ENCODE measurements at places on chromosomes 4 and X.

DNA sequence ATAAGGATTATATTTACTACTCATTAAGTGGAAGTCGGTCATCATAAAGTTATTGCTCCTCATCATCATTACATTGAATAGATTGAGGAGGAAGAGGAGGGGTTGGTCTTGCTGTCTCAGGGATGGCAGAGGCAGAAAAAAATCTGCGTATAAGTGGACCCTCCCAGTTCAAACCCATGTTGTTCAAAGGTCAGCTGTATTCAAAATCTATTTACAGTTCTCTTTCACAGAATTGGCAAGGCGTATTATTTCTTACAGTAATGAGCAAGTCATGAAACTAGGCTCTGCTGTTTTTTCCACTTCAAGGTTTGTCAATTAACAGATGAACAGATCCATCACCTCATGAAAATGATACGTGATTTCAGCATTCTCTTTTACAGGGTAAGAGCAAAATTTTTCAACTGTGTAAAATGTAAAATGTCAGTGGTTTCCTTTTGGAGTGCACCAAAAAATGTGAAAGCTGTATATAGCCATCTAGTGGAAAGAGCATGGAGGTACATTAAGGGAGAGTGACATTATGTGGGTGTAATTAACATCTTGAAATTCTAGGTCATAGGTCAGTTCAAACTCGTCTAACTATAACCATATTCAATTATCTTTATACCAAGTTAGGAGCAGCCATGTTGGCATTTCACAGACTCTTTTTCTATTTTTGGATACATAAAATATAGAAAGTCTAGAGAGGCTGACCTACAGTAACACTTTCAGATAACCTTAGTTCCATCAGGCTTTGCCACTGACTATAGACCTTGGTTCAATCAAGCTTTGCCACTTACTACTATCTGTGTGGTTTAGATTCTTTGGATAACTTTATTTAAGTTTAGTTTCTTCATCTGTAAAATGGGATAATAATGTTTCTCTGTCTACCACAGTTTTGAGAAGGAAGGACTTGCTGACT is 30.1 kb downstream of the NEIL3 start:
- no peak for DNase-seq

- peak; percentile 8 for DNase-seq
These were observed 900 bp downstream of the TRO start for GRCh38 chrX:54921427-54922021.

GRCh38 chrX:9794495-9794894 is 8.3 kb downstream of the SHROOM2 start:
- DNase-seq: no peak

DNA sequence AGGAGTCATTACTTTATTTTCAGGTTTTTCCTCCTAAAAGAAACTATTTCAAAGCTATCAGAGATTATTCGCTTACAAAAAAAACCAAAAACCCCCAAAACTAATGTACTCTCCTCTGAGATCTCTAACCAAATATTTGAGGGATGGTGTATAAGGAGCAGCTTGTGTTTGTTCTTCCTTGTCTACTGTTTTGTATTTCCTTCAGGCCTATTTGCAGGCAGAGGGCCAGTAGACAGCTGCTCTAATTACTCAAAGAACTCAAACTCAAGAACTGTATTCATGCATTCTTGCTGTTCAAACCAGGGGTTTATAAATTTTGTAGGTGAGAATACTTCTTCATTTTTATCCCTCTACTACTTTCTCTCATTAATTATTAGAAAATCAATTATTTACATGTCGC is 51.3 kb downstream of the SH3RF1 start:
- DNase-seq: no peak

GRCh38 chr4:188701952-188702351 is 562.7 kb downstream of the TRIML1 start:
- DNase-seq: no peak

- DNase-seq: no peak
These were observed 52.8 kb downstream of the P2RY10 start for GRCh38 chrX:78997870-78998558.

- no peak for DNase-seq
These were observed 13.9 kb downstream of the FNIP2 start for GRCh38 chr4:158782551-158783360.

GRCh38 chr4:159227984-159228383 is 125.1 kb downstream of the RAPGEF2 start:
- DNase-seq: no peak

DNA sequence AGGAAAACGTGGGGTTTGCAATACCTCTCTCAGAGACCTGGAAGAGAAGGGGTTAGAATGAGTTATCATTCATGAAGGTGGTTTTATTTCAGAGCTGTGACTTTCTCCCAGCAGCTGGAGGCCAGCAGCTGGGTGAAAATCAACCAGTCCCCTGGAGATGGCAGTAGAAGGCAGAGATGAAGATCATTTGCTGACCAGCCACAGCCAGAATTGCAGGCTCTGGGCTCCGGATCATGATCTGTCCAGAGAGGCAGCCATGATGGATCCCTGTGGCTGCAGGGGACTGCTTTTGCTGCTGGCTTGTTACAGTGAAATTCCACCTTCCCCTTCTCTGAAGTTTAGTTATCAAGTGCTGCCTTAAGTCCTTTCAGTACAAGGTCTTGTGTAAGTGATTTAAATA is 46.9 kb upstream of the TAB3 start:
- no peak for DNase-seq

- DNase-seq: no peak
These were observed 4.9 kb downstream of the LRPAP1 start for GRCh38 chr4:3527101-3527913.

- no peak for DNase-seq
These were observed 15.4 kb upstream of the ADH6 start for GRCh38 chr4:99234331-99235010.

DNA sequence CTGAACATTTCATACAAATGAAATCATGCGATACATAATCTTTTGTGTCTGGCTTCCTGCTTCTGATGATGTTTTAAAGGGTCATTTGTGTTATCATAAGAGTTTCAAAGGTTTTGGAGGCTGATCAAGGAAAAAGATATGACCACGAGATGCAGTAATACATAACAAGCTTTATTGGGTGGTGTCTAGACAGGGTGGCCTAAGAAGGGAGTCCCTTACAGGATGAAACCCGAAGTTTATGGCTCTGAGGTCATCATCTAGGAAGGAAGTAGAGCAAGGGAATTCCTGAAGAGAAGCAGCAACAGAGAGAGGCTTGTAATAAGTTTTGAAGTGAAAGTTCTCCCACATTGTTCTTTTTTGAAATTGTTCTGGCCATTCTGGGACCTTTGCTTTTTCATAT is 40.8 kb upstream of the SOD3 start:
- no peak for DNase-seq

- no peak for DNase-seq
These were observed 205.6 kb upstream of the HS3ST1 start for GRCh38 chr4:11634283-11634682.

- no peak for DNase-seq
These were observed 135.1 kb downstream of the REPS2 start for GRCh38 chrX:17081511-17081910.

- no peak for DNase-seq
These were observed 2.8 kb upstream of the TIFA start for GRCh38 chr4:112288455-112288854.

DNA sequence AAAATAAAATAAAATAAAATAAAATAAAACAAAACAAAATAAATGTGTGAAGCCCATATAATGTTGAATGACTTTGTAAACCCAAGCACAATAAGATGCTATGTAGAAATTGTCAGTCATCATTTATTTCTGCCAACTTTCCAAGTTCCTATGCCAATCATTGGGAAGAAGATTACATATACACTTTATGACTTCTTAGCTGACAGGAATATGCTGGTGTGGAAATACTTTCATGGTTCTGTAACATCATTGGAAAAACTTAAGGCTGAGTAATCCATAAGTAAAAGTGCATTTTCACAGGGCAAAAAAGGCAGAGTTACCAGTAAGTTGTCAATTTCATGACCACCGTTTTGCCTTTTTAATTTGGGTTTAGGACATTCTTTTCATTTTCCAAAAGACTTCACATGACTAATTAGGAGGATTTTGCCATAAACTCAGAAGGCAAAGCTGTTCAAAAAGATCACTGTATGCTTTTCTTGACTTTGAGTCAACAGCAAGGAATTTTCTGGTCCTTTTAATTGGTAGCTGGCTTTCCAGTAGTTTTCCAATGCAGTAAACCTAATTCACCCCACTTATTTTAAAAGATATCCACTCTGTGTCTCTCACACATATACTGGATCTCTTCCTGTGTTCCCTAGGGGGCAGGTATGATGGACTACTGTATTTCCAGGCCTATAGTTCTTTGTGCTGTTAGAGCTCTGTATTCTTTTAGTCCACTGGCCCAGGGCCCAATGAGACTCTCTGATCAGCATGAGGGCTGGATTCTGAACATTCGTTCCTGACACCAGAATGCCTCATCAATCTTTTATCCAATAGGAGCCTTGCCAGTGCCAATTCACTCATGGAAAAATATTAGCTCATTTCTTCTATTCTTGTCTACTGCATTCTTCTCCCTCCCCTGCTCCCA is 26.2 kb upstream of the SCRG1 start:
- DNase-seq: no peak

- DNase-seq: no peak
These were observed 208.0 kb downstream of the ENOX2 start for GRCh38 chrX:130694983-130695382.

DNA sequence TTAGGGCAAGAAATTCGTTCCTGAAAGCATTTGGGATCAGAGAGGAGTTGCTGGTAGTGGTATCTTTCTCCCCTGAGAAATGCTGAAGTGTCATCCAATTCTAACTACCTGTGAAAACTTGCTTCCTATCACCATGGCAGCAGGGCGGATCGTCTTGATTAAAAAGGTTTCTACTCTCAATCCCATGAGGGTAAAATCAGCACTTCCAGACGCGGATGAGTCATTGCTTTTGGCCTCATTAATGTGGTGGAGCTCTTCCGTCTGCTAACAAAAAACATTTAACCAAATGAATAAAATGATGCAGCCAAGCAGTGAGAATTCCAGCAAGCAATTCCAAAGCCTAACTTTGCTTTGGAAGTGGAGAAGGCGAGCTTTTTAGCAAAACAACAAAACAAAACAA is 325.6 kb downstream of the CAMK2D start:
- DNase-seq: no peak

DNA sequence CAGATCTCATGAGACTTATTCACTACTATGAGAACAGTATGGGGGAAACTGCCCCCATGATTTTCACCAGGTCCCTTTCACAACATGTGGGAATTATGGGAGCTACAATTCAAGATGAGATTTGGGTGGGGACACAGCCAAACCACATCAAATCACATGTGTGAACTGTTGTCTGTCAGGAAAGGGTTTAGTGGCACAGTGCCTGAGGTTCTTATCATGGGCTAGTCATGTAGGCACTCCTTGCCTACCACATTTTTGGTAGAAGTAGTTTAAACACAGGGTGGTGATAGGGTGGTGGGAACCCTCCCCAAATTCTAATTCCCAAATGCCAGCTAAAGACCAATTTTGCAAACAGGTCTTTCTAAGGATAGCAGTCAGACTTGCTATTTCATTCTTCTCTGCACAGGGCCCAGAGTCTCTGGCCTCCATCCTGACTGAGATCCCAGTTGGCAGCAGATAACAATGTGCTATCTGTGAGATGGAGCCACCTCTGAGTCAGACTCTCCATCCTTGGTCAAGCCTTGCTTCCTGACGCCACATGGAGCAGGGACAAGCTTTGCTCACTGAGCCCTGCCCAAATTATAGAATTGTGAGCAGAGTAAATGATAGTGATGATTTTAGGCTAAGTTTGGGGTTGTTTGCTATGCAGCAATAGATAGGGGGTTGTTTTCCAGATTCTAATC is 33.5 kb upstream of the SETD7 start:
- DNase-seq: no peak

DNA sequence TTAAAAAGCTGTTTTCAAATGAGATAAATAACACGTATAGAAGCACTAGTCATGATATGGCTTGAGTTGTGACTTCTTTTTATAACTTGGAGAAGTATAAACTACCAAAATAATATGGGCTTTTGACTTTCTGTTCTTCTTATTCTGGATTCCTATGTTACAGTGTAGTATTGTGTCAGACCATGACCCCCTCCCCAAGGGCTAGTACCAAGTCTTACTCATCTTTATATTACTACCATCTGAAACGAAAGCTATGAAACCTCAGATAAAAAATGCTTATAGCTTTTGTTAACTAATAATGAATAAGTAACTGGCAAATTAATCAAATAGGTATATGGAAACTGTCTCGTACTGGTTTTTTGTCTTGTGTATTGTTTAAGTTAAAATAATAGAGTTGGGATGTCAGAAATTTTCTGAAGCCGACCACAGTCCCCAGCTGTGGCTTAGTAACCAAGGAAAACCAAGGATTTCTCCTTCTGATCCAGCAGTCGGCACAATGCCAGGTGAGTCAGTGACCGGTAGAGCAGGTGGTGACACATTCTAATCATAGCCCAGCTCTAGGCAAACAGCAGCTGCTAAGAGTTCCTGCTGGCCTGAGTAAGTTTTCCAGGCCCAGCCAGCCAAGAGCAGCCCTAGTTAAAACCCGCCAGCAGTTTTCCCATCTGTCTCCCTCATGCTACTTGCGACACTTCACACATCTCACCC is 163.3 kb upstream of the PRDX4 start:
- DNase-seq: peak; percentile 15
